ENCODE measurements at places on chromosomes 1 and 21.

DNA sequence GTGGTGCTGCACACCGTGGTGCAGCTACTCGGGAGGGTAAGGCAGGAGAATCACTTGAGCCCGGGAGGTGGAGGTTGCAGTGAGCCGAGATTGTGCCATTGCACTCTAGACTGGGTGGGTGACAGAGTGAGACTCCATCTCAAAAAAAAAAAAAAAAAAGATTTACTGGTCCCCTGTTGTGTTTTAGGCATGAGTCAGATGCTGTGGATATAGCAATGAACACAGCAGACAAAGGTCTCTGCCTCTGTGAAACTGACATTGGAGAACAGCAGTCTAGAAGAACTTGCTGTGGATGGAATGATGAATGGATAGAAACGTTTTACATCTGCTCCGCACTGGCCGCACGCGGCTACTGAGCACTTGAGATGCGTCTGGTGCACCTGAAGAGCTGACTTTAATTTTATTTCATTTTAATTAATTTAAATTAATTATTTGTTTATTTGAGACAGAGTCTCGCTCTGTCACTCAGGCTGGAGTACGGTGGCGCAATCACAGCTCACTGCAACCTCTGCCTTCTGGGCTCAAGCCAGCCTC is 24.5 kb upstream of the EPHA2 start:
- no peak for DNase-seq

GRCh38 chr1:97066860-97067259 is 345.3 kb downstream of the PTBP2 start:
- no peak for DNase-seq

- no peak for DNase-seq
Observed at GRCh38 chr1:246155923-246156322, 351.2 kb downstream of the SMYD3 start.

- no peak for DNase-seq
Observed at GRCh38 chr1:10601342-10602070, 126.8 kb downstream of the PEX14 start.

DNA sequence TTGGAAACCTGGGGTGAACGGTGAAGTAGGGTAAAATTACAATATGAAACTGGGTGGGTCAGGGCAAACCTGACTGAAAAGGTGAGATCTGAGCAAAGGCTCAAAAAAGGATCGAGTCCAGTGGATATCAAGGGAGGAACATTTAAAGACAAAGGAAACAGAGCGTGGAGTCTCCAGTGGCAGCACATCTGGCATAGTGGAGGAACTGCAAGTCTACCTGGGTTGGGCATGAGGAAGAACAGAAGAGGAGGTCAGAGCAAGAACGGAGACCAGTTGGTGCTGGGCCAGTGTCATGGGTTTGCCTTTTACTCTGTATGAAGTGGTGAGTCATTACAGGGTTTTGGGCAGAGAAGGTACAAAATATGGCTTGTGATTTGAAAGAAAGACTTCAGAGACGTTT is 163.7 kb downstream of the NTPCR start:
- no peak for DNase-seq

DNA sequence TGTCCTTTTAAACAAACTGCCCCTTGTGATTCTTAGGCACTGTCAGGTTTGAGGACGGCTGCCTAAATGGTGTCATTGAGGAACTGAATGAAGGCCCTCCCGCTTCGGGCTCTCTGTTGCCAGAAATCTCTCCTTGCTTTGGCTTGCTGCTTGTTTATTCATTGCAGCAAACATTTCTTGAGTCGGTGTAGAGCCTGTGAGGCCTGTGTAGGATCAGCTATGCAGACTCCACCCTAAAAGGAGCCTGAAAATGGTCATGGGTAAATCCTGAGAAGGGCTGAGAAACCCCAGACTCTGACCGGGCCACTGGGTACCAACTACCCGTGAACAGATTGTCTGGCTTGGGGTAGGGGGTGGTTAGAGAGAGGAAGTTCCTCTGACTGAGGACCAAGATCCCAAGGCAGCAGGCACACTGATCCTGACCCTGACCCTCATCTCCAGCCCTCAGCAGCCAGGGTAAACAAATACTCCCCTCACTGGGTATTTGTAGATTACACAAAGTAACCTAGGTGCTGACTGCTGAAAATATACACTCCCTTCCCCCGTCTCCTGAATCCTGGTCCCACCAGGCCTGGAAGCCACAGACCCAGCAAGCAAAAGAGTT is 3.1 kb downstream of the IL6R start:
- no peak for DNase-seq

DNA sequence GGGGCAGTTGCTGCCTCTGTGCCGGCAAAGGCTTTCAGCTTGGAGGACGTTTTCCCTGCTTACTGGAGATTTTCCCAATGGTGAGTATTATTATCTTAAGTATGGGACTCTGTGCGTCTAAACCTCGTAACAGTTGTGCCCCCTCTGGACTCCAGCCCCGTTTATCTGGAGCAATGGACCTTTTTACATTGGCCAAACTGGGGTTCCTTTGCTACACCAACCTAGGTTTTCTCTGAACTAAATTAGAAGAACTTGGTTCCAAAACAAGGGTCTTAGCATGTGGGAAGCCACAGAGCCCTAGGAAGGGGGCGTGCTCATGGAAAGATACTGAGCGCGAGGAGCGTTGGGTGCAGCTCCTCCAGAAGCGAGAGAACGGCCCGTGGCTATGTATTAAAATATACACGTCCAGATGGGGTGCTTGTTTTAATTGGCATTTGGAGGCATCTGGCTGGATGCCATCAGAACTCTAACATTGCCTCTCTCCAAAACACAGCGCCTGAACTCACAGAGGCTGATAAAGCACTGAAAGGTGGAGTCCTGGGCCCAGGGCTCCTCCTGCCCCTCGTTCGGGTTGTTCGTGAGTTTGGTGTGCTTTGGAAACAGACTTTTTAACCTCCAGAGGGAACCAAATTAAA is 28.4 kb downstream of the POFUT2 start:
- no peak for DNase-seq

- DNase-seq = no peak
Observed at GRCh38 chr21:22120616-22121266, 1122.5 kb downstream of the NCAM2 start.

GRCh38 chr1:100606438-100606837 is 68.5 kb downstream of the GPR88 start:
- DNase-seq = no peak

DNA sequence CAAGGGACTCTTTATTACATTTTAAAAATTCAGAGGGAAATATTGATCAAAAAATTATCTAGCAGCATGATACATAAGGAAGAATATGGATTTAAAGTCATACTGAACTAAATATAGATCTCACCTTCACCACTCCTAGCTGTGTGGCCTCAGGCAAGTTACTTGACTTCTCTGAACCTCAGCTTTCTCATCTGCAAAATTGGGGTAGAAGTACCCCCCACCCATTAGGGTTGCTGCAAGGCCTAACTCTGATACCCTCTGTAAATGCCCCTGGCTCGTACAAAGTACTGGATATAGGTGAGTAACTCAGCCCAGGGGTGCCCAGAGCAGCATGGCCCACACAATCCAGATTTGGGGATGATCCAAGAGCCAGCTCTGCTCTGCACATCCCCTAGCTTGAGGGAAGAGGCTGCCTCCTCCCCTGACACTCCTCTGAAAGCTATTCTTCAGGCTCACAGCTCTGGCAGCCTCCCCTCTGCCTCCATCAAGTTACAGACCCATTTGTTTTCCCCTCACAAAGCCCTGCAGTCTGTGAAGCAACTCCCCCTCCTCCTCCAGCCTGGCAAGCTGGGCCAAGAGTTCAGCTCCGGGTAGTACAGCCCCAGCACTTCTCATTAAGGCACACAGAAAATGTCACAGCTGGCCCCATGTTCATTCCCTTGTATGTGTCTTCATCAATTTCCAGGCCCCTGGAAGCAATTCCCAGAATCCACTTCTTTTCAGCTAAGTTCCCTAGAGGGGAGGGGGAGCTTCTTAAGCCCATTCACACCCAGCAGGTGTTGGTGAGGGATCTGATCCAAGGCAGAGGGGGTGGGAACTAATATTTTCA is 143.7 kb downstream of the PLPP3 start:
- DNase-seq = no peak

- DNase-seq = no peak
Observed at GRCh38 chr1:206863266-206863665, 2.2 kb upstream of the IL20 start.

DNA sequence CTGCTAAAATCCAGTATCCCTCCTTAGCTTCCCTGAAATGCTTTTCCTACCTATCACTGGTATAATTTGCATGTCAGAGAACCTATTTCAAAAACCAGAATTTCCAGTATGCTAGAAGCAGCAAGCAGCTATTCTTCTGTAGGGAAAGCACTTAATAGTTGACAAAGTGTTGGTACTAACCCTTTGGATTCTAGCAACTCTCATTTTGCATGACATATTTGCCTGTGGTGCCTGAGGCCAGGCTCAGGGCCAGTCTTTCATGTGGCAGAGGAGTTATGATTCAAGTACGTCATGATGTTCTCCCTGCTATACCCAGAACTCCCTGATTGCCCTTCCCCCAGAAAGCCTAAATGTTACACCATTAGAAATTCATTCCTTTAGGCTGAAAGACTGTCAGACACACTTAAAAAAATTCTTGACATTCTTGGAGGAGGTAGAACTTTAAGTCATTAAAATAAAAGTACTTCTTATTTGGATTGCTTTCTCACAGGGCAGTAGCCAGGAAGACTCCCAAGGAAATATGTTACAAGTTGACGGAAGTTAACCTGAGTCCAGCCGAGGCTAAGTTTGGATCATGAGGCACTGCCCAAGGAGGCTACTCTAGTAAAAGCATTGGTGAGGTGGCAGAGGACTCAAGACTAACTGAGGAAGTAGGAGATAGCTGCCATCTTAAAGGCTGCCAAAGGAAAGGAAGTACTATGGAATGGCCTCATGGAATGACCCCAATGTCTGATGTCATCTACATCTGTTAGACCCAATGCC is 298.4 kb upstream of the SPAG17 start:
- no peak for DNase-seq

DNA sequence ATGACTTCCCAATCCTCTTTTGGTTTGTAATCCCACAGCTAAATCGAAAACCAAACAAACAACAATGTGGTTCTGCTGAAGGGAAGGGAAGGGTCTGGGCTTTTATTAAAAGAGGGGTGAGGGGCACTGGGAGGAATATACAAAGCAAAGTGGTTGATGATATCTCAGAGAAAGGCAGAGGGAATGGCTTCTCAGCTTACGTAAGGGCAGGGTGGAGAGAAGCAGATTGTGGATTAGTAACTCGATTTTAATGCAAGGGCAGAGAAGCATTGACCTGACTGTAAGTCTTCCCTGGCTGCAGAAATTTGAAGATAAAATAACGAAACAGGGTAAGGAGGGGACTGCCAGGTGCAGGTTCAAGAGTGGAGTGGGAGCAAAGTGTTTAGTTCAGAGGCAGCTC is 438.2 kb upstream of the LRRC7 start:
- DNase-seq = no peak

GRCh38 chr1:57420981-57421785 is 2.7 kb downstream of the DAB1 start:
- DNase-seq = no peak

DNA sequence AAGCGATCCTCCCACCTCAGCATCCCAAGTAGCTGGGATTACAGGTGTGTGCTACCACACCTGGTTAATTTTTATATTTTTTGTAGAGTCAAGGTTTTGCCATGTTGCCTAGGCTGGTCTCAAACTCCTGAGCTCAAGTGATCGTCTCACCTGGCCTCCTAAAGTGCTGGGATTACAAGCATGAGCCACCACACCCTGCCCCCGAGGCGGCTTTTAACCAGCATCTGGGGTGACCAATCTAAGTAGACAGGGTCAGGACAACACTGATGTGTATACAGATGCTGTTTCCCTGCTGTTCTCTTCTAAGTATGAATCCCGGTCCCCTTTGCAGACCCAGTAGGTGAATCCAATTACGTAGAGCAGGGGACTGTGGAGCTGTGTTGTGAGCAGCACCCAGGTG is 23.9 kb downstream of the THAP3 start:
- DNase-seq = no peak

- no peak for DNase-seq
Observed at GRCh38 chr1:75129660-75129982, 4.6 kb upstream of the LHX8 start.

DNA sequence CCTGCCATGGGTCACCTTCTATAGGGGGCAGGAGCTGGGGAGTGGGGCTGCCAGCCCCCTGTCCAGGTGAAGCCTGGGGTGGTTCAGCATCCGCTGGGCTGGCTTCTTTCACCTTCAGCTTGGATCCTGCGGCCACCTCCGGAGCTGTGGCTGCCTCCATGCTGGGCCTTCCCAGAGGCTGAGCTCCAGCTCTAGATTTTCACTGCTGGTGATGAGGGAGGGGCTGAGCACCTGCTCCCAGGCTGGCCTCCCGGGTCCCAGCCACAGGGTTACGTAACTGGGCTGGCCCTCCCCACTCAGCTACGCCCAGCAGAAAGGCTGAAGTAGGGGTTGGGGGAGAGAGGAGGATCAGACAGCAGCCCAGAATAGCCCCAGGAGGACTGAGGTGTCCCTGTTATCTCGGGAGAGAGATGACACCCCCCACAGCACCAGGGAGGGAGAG is at the start of gene MYBPHL:
TSS of gene MYBPHL (minus strand) at position 180 of the 442 bp plus-strand sequence. CDS start at position 160, 20 bp downstream.
- DNase-seq = no peak

- DNase-seq = no peak
Observed at GRCh38 chr21:28283641-28284490, 708.8 kb downstream of the LTN1 start.

- DNase-seq = no peak
Observed at GRCh38 chr1:30934613-30935012, 26.1 kb upstream of the SDC3 start.

DNA sequence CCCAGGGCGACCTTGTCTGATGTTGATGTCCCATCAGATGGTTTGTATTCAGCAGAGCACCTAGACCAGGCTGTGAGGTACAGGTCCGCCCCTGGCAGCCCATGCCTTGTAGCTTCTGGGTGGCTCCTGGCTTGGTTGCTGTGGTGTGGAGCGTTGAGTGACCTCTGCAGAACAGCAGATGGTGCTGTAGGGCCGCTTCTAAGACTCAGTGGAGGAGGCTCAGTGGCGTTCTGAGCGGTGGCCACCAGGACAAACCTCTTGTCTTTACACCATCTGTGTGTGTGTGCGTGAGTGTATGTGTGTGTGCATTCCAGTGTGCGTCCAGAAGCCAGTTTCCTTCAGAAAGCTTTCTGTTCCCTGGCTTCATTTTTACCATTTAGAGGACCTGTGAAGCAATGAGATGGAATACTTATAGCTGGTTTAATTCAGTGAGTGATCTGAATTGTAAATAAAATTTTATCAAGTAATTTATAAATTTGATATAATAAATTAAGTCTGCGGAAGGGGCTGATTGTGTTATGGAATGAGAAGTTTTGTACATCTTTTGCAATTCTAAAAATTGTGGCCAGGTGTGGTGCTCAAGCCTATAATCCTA is 66.1 kb downstream of the ADARB1 start:
- DNase-seq = no peak

GRCh38 chr1:103492003-103492625 is 33.4 kb upstream of the RNPC3 start:
- DNase-seq = no peak

GRCh38 chr1:6950001-6950765 is 164.9 kb downstream of the CAMTA1 start:
- DNase-seq = no peak

GRCh38 chr1:34889705-34890104 is 30.2 kb upstream of the SMIM12 start:
- DNase-seq = no peak
